ENCODE measurements at places on chromosomes 12 and 14.

DNA sequence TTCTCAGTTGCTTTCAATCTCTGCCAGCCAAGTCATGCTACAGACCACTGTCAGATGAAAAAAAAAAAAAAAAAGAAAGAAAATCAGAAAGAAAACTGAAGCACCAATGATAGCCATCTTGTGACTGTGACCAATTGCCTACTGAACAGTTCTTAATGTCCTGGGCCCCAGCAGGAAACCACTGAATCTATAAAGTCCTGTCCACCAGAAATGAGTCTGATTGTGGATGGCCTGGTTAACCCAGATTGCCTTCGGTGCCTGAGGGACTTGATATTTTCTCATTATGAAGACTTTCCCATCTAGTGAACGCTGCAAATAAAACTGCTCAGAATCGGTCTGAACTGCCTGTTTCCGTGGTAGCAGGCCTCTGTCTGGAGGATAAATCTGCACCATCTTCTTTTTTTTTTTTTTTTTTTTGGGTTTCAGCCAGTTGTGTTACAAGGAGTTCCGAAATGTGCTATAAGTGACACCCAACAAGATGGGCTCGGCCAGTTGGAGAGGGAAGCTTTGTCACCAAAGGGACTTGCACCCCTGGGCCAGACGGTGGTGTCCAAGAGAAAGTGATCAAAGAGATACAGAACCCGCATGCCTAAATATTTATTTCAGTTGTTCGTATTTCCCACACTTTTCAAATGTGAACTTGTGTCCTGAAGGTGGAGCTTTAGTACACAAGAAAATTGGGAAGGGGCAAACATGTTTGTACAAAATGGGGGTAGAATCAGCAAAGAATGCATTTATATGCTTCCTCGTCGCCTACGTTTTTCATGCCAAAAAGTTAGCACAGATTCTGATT is 3.0 kb upstream of the PLXNC1 start:
- DNase-seq, result peak; percentile 23

- DNase-seq, result no peak
Measured at GRCh38 chr12:76545486-76545885, 14.1 kb downstream of the OSBPL8 start.

- no peak for DNase-seq
Measured at GRCh38 chr14:88005050-88005481, at the start of gene GPR65. TSS of gene GPR65 (plus strand) at chr14:88005135. CDS start at chr14:88010848, 5,713 bp downstream.

DNA sequence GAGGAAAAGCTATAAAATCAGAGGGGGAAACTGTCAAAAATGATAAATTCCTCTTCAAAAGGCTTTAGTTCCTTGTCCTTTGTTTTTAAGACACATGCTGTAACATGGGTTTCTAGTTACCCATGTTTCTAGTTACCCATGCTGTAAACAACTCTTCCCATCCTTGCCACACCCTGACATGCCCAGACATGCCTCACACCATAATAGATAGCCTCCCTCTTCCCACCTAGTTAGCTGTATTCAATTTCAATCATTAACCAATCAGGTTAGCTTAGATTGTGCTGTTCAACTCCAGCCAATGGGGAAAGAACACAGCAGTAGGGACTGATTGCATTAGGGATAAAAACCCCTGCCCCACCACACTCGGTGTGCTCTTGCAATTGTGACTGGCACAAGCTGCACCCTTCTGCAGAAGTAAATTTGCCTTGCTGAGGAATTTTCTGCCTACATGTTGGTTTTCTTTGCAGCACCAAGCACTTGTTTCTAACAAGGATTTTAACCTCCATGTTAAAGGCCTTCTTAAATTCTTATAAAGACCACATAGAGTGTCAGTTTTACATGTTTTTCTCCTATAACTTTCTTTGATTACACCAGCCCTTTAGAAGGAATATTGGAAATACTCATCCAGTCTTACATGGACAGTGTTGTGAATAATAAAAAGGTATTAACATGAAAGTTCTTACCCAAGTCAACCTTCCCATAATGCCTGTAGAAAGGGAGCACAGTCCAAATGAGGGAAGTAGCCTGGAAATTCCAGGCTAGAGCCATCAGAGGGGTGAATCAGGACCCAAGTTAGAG is 32.5 kb upstream of the LALBA start:
- DNase-seq, result no peak

Measured in GM04504 (cell line).